ENCODE measurements at places on chromosomes 5 and 9.

GRCh38 chr9:78218890-78219289, 17.0 kb upstream of the CEP78 start:
- DNase-seq = no peak

- no peak for DNase-seq
Observed at GRCh38 chr9:71072587-71072986, 48.8 kb downstream of the TRPM3 start.

- no peak for DNase-seq
Observed at GRCh38 chr9:74847478-74848152, 40.1 kb downstream of the TRPM6 start.

DNA sequence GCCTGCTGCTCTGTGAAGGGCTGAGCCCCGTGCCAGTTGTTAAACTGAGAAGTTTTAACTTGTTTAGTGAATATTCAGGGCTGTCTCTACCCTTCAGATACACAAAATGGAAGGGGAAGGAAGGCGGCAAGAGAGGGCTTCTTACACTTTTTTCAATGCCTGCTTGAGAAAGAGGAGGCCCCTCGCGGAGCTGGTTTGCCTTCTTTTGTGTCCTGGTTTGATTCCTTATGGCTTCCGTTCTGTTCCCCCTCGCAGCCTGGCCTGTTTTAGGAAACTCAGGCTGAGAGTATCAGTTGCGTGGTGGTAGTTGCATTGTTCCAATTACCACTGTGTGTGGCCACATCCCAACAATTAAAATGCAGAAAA, 1.0 kb downstream of the FAM53C start:
- no peak for DNase-seq

DNA sequence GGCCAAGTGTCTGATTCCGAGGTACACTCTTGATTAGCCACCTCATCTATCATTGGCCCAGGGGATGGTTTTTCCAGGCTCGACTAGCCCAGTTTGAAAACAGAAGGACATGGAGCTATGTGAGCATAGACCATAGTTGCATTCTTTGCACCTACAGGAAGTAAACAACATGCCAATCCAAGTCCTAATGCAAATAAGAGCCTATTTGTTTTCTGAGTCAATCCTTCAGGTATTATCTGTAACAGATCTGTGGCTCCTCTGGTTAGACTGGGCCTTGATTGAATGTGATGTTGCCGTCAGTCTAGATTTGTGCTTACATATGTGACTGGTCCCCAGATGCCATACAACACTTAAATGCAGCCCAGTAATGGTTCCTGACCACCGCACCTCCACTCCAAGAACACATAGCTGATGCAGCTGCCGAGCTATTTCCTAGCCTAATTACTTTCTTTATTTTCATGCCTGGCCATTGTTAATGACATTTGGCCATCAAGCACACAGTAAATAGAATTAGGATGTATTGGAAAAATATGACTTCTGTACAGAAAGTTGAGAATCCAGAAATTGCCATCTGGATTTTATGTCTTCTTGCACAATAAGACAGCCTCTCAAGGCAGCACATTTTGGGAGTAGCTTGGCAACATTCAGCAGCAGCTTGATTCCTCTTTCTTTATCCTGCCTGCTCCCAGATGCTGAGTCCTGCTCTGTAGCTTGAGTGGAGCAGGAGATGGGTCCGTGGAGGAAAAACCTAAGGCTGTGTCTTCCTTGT, 29.5 kb upstream of the ARHGAP26 start:
- no peak for DNase-seq

DNA sequence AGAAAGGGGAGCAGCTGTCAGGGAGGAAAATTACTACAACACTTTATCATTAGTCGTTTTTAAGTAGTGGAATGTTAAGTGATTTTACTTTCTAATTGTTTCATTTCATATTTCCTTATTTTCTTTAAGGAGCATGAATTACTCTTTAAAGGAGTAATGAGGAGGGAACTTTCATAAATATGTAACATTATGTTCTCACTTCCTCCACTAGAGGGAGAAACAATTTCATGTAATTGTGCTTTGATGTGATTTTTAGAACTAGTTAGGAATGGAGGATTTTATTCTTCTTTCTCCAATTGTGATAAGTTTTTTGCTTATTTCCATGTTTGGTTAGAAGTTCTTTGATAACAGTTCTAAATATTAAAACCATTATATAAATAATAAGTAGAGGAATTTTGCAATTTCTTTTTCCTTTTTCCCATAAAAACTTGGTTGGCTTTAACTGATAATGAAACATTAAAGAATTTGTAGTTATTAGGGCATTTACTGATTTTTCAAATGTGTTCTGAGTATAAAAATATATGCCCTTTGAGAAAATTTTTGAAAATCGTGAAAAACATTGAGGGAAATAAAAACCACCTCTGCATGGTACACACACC, 25.6 kb downstream of the CEP78 start:
- DNase-seq = peak; percentile 9

GRCh38 chr9:114500697-114501292, 4.5 kb downstream of the WHRN start:
- no peak for DNase-seq

DNA sequence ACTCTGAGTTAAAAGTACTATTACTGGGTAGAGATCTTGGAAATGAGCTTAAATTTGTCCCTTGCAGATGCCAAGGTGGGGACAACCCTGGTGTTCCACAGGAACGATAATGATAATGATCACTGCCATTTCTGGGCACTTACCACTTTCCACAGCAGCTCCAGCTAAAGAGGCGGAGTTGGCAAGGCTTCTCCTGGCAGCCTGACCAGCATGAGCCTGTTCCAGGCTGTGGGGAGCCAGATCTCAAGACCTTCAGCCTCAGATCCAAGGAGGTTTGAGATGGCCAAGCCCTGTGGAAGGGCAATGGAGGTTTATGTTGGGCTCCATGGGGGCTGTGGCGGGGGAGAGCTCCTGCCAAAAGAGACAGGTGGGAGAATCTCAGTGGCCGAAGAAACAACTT, 244.9 kb upstream of the MVB12B start:
- DNase-seq = no peak
